Stimulated activated CD4-positive, alpha-beta T cell treated with anti-CD3 and anti-CD28 coated beads, Interleukin-1b, Interleukin-23, amount 100 ng/mL, for 4 hours (primary cell): ENCODE measurements at places on chromosomes 5 and 9.

- no peak for DNase-seq
Measured at GRCh38 chr9:34034698-34035065, 14.0 kb downstream of the UBAP2 start.

- no peak for DNase-seq
Measured at GRCh38 chr9:25964239-25964638, 286.0 kb upstream of the TUSC1 start.

DNA sequence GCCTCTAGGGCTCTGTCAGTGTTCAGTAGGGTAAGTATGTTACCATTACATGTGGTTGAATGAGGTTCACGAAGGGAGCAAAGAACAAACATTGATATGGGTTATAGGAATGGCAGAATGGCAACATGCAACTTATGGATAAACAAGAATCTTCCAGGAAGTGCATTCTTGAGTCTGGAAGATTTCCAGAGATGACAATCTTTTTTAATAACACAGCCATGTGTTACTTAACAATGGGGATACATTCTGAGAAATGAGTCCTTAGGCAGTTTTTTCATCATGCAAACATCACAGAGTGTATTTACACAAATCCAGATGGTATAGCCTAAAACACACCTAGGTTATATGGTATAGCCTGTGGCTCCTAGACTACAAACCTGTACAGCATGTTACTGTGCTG, 9.1 kb upstream of the SLC28A3 start:
- no peak for DNase-seq

GRCh38 chr9:97372580-97372979, 39.3 kb upstream of the TDRD7 start:
- no peak for DNase-seq

GRCh38 chr5:143685246-143685815, 126.6 kb upstream of the HMHB1 start:
- DNase-seq, result no peak

- DNase-seq, result no peak
Measured at GRCh38 chr9:33468215-33468730, 5.5 kb downstream of the NOL6 start.

DNA sequence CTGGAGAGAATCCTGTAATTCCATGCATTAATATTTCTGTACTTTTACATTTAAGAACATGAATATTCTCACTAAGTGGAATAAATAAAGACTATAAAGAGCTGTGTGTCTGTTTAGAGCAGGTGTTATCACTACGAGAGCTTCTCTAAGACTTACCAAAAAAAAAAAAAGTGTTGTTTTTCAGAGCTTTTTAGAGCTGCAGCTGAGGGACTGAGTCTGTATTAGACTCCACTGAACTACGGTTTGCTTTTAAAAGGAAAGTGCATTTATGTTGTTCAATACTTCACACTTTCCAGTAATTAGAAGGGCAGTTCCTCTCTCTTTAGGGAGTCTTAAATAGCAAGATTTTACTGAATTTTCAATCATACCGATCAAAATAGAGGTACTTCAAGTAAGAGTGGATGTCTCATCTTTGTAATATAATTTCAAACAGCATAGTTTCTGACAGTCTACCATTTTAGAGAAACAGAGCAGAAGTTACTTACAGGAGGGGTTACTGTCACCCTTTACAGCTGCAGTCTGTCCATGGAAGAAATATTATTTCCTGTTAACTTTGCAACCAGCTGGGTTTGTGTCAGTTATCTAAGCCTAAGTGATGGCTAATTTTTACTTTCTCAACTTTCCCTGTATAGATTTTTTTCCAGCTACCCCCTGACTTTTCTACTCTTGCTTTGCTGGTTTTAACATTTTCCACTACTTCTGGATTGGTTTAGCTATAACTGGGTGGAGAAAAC, 2.4 kb downstream of the SYK start:
- DNase-seq, result no peak

DNA sequence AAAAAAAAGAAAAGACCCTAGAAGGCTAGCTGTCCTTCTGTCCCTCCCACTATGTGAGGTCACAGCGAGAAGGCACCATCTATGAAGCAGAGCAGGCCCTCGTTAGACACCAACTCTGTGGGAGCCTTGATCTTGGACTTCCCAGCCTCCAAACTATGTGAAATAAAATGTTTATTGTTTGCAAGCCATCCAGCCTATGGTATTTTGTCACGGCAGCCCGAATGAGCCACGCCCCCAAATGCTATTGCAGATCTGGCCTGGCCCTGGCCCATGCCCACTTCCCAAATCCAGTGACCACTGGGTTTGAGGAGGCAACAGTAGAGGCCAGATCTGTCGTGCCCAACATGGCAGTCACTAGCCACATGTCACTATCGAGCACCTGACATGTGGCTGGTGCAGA, 10.8 kb downstream of the STK10 start:
- no peak for DNase-seq

GRCh38 chr5:103373597-103374472, 115.3 kb downstream of the MACIR start:
- no peak for DNase-seq

DNA sequence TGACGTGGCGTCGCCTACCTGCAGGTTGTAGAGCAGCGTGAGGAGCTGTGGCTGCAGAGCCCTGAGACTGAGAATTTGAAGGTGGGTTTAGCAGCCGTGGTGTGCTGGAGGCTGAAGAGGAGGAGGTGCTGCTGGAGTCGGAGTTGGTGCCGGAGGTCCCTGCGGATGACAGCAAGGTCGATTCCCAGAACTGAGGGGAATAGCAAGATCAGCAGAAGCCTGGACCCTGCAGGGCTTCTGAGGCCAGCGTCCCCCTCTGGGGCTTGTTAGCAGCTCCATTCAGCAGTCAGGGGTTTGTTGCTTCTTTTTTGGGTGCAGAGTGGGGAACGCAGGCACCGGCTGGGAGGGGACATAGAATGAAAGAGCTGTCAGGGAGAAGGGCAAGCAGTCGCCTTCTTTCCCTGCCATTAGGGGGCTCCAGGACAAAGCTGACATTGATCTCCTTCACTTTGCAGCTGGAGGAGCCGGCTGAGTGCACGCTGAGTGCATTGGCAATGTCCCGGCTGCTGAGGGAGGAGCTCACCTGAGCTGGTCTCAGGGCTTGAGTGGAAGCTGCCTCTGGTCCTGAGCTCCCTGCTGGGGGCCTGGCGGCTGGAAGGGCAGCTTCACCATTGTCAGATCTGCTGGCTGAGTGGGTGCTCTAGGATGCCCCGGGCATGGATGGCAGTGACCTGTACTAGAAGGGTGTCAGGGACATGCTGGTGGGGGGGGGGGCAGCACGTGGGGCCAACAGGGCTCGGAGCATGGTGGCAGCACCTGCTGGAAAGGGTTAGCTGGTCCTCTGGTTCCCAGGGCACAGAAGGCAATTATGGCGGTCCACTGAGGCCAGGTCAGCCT, 20.8 kb downstream of the OBP2B start:
- no peak for DNase-seq

DNA sequence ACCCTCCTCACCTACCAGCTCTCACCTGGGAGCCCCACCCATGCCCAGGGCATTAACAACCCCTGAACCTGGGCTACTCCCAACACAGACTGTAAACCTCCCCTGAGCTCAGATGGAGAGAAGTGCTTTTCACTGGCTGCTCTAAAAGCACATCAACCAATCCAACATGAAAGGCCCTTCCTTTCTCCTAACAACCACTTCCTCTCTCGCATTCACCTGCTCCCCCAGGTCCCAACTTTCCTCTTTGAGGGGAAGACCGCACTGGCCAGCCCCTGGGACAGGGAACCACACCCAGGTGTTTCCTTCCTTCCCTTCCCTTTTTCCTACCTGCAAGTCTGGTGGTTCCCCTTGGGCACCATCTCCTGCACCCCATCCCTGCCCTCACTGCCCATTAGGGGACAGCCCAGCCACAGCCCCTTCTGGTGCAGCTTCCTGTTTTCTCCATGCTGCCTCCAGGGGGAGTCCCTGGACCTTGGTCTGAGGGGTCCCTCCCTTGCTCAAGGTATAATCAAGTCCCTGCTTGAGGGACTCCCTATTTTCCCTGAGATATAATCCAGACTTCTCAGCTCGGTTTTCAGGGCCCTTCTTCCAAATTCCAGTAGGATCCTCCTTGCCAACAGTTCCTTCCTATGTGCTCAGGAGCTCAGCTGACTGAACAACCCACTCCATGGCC, 30.5 kb upstream of the DAB2IP start:
- no peak for DNase-seq

DNA sequence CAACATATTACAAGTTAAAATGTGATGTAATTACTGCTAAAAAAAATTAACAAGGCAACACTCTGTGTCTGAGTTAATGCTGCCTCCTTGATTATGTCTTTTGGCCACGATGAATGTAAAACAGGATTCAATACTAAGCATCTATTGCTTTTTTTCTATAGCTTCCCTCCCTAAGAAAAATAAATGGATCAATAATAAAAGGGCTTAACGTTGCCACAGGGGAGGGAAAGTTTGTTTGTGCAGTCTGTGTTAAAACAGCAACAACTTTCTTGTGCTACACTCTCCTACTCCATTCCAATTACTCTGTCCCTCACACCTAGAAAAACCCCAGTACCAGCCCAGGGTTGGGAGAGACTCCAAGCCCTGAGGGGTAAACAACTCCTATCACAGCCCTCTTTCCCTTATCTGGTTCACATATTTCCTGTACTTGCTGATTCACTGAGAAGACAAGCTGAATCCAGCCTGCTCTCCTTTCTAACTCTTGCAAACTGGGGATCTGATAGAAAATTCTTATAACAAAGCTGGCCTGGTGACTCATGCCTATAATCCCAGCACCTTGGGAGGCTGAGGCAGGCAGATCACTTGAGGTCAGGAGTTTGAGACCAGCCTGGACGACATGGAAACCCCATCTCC, 44.8 kb downstream of the PTPN3 start:
- no peak for DNase-seq

- no peak for DNase-seq
Measured at GRCh38 chr5:87126869-87127268, 140.8 kb upstream of the RASA1 start.

DNA sequence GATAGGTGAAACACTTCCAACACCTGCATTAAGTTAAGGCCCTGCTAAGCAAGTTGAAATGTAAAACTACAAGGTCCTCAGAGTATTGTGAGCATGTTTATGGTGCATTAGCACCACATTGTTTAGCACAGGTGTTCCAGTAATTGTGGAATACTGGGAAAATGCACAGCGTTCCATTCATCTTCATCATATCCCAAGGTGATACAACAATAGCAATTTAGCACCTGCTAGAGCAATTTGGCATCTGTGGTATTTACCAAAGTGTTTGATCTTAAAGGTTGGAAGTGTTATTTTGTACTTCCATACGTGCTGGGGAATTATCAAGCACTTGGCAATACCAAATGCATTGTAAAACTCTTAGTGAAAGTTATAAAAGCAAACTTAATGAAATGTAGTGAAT, 266.8 kb downstream of the CYLC2 start:
- DNase-seq, result no peak

DNA sequence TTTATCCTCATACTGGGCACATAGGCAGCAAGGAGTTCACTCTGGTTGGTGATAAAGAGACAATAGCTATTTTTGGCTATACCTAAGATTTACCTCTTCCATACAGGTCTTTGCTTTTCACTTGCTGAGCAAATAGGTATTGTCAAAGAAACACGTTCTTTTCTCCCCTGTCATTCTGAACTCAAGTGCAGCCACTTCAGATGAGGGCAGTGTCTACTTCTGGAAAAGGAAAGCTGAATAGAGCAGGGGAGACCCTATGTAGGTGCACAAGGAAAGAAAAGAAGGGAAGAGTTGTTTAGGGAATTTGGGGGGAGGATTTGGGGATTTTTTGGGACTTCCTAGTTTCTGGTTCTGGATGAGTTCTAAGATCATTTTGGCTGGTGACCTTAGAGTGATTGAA, 109.6 kb downstream of the ATP10B start:
- DNase-seq, result no peak

DNA sequence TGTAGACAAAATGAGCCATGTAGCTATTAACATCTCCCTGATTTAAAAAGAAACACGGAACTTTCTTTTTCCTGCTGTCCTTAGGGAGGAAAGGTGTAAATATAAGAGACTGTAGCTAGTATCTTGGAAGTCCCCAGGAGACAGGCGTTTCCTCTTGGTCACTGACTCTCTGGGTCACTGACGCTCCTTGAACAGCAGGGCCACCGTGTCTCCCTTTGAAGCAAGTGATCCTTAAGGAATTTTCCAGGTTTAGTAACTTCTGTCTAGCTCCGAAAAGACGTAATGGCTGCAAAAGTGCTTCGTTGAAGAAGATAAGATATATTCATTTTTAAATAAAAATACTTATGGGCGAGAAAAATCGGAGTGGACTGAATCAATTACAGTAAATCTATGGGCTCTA, 745 bp upstream of the CLTA start:
- DNase-seq, result no peak

- no peak for DNase-seq
Measured at GRCh38 chr9:72211047-72211446, 61.8 kb downstream of the GDA start.

- DNase-seq, result no peak
Measured at GRCh38 chr5:42518595-42519221, 95.5 kb downstream of the GHR start.

DNA sequence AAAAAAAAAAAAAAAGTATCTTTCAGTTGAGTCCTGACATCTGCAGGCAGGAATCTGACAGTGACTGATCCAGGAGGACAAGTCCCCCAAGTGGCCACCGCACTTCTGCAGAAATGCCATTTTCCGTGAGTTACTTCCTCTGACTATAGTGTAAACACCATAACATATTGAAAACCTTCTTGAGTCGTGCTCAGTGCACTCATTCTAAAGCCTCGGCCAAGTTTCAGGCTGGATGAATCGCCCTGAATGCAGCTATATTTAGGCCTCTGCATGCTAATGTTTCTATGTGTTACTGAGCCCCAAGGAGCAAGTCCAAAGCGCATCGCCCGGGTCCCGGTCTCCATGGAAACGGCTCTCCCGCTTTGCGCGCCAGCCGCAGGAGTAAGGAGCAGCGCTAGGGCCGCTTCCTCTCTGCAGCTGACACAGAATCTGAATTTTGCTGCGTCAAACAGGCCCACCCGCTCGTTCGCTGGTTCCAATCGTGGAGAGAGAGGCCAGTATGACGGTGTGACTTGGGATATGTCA, 335.4 kb downstream of the MSX2 start:
- DNase-seq, result no peak

DNA sequence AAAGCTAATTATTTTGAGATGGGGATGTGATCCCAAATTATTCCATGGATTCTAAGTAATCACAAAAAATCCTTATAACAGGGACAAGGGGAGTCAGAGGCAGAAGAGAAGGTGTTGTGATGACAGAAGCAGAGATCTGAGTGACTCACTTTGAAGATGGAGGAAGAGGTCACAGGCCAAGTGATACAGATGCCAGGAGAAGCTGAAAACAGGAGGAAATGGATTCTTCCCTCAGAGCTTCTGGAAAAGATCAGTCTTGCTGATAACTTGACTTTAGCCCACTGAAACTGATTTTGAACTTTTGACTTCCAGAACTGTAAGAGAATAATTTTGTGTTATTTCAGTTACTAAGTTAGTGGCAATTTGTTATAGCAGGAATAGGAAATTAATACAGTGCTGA, 105.3 kb downstream of the GCNT1 start:
- no peak for DNase-seq

- DNase-seq, result no peak
Measured at GRCh38 chr9:109792951-109793546, 13.1 kb downstream of the PALM2AKAP2 start.
